ENCODE measurements at places on chromosomes 5 and 9. TPM values are rescaled to one million over a fixed set of nuclear protein-coding genes. Genes with fewer than 3 reads are reported as not detected.
A peak's percentile ranks its signal among the peaks of the same experiment; 100 is the strongest.

ZNF366 gene
- 0.14 TPM for total RNA-seq

ELOVL7 gene
- not detected for total RNA-seq

PTPN3 gene
- not detected for total RNA-seq

TAF11L9 gene
- not detected for total RNA-seq

PCDHB5 gene
- not detected for total RNA-seq

CDH9 gene
- not detected for total RNA-seq

DNA sequence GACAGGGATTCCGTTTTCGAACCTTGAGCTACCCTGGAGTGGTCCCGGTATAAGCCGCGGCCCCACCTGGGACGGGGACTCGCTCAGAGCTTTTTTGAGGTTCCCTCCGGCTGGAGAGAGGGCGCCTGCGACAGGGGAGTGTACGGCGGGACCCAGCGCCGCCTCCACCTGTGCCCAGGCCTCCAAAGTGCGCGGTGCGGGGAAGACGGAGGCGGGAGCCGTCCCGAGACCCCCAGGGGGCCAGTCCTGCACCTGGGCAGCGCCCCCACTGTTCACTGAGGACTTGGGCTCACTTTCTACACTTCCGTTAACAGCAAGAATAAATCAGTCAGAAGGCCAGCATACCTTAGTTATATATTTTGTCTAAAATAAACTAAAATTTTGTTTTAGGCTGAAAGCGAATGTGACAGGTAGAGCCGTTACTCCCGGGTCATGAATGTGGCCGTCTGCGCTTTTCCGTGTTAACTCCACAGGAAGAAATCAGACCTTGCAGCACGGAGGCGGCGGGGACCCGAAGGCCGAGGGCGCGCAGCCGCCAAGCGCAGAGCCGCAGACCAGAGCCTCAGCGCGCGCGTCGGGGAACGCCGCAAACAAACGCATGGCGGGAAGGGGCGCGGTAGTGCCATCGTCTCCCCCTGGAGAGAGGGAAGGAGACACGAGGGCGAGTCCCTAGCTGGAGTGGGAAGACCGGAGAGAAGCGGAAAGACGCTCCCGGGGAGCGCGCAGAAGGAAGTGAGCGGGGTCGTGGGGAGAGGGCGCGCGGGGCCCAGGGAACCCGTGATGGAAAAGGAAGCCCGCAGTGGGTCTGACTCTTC, 14.1 kb downstream of the TRIM7 start:
- peak overlapping the region; percentile 47 for H3K27ac ChIP-seq
- H3K4me1 ChIP-seq: peaks cover 46% of the 10 kb centered on the region
- H3K4me3 ChIP-seq: peak overlapping the region; percentile 89
- H3K27me3 ChIP-seq: no peaks in the 10 kb centered on the region
- DNase-seq: peak; percentile 40

GRCh38 chr5:143566139-143566538, 162.7 kb upstream of the NR3C1 start:
- DNase-seq: no peak
- H3K4me1 ChIP-seq: no peaks in the 10 kb centered on the region
- no peak overlapping the region for H3K4me3 ChIP-seq
- H3K36me3 ChIP-seq: no peaks in the 10 kb centered on the region
- H3K27ac ChIP-seq: no peak overlapping the region

DNA sequence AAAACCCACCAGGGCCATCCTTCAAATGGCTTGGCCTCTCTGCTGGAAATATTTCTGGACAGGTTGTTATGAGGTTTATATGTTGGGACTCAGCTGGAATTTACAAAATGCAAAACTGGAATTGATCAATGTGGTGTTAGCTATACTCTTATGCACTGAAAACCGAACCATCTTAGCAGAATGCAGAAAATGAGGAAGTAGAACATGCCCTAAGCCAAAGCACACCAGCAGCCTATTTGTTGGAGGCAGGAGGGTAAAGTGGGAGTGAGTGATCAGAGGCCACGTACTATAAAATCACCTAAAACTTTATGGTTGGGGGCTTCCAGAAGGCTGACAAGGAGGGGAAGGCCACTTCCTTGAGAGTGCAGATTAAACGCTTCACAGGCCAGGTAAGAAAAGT, 63.6 kb upstream of the C5orf63 start:
- H3K4me1 ChIP-seq: no peaks in the 10 kb centered on the region
- no peak for DNase-seq
- H3K36me3 ChIP-seq: no peaks in the 10 kb centered on the region

GRCh38 chr5:140205952-140206351, 31.0 kb downstream of the CYSTM1 start:
- H3K27me3 ChIP-seq: no peaks in the 10 kb centered on the region
- no peak for DNase-seq
- no peak overlapping the region for H3K4me3 ChIP-seq

DNA sequence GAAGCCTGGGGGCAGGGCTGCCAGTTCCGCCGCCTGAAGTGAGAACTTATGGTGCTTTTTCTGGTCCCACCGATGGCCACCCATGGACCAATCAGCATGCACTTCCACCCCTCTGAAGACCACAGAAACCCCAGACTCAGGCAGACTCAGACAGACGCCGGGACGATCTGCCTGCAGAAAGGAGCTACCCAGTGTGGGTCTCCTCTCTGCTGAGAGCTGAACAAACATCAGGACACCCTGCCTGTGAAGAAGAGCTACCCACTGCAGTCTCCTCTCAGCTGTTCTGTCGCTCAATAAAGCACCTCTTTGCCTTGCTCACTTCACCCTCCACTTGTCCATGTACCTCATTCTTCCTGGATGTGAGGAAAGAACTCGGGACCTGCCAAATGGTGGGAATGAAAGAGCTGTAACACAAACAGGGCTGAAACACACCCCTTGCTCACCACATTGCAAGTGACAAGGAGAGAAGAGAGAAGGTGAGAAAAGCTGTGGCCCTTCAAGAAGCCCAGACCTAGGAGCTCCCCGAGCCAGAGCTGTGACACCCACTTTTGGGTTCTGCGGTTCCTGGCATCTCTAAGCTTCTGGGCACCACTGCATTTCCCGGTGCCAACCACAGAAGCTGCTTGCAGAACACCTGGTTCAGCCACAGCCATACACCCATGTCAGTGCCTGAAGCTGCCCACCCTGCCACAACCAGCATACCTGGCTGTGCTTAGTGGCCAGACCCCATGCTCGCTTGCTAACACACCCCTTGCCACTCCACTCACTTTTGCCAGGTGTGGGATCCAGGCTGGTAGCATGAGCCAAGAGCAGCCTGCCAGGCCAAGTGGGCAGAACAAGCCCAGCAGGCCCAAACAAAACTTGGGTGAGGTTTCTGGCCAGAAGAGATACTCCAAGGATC, 114.3 kb upstream of the TSLP start:
- no peaks in the 10 kb centered on the region for H3K36me3 ChIP-seq
- H3K27me3 ChIP-seq: peaks cover 2% of the 10 kb centered on the region
- no peak overlapping the region for H3K27ac ChIP-seq

- H3K27ac ChIP-seq: no peak overlapping the region
- H3K4me1 ChIP-seq: peaks cover 3% of the 10 kb centered on the region
- no peak for DNase-seq
- no peak overlapping the region for H3K4me3 ChIP-seq
Observed at GRCh38 chr5:72237879-72238278, 82.2 kb downstream of the MRPS27 start.

DNA sequence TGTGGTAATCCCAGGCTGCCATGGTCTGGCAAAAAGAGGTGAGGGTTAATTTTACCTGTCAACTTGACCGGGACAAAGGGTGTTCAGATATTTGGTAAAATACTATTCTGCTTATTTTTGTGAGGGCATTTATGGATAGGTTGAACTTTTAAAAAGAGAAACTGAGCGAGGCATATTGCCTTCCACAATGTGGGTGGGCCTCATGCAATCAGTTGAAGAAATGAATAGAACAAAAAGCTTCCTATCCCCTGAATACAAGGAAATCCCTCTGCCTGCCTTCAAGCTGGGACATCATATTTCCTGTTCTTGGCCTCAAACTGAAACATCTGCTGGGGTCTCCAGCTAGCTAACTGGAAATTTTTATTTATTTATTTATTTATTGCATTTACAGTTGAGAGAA, 734.7 kb downstream of the IRX1 start:
- no peak overlapping the region for H3K27ac ChIP-seq
- no peak overlapping the region for H3K4me3 ChIP-seq
- DNase-seq: no peak
- H3K36me3 ChIP-seq: no peaks in the 10 kb centered on the region
- no peaks in the 10 kb centered on the region for H3K4me1 ChIP-seq
- H3K27me3 ChIP-seq: no peaks in the 10 kb centered on the region

- H3K4me1 ChIP-seq: no peaks in the 10 kb centered on the region
- H3K36me3 ChIP-seq: no peaks in the 10 kb centered on the region
- no peak overlapping the region for H3K27ac ChIP-seq
- H3K27me3 ChIP-seq: no peaks in the 10 kb centered on the region
- DNase-seq: no peak
Observed at GRCh38 chr5:132203464-132203818, 24.2 kb downstream of the P4HA2 start.

DNA sequence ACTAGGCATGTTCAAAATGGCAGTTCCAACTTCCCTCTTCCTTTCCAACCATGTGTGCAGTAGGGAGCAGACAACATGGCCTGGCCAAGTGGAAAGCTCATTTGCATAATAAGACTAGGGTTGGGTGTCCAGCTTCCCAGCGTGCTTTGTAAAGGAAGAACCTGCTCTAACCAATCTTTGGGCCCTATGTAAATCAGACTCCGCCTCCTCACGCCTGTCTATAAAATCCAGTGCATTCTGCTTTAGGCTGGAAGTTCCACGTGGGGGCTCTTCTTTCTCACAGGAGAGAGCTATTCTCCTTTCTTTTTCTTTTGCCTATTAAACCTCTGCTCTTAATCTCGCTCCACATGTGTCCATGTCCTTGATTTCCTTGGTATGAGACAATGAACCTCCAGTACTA, 83.4 kb downstream of the GCNT1 start:
- H3K27me3 ChIP-seq: no peaks in the 10 kb centered on the region
- H3K4me1 ChIP-seq: no peaks in the 10 kb centered on the region
- DNase-seq: no peak
- no peaks in the 10 kb centered on the region for H3K36me3 ChIP-seq
- no peak overlapping the region for H3K27ac ChIP-seq
- no peak overlapping the region for H3K4me3 ChIP-seq

- H3K4me3 ChIP-seq: no peak overlapping the region
- H3K4me1 ChIP-seq: no peaks in the 10 kb centered on the region
- no peaks in the 10 kb centered on the region for H3K36me3 ChIP-seq
Observed at GRCh38 chr5:169103586-169104181, 197.3 kb downstream of the SLIT3 start.

- no peaks in the 10 kb centered on the region for H3K36me3 ChIP-seq
- H3K4me3 ChIP-seq: no peak overlapping the region
- H3K27ac ChIP-seq: no peak overlapping the region
- no peak for DNase-seq
Observed at GRCh38 chr9:4538621-4539020, 48.4 kb downstream of the SLC1A1 start.
